ENCODE measurements at places on chromosomes 12 and 14.

DNA sequence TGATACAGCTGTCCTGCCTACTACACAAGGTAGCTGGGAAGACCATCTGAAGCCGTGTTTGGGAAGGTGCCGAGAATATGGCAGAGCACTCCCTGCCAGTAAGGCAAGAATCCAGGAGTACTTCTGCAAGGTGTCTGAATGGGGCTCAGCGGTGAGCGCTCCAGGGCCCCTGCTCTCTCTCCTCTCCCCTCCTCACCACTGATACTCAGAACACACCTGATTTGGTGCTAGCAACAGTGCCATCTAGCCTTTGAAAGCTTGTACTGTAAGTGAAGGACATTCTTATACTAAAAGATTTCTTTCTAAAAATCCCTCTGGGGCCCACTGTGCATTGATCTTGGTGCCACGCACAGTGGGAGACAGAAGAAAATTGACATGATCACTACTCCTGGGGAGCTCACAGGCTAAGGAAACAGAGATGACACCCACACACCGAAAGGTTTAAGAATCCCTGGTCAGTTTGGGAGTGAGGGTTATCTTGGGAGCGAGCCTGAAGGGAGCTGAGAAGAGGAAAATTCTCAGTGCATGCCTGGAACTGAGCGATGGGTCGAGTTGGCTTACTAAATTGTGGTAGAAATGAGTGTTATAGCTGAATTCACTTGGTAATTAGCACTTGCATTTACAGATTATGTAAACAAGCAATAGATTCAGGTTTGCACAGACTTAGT lies 216.9 kb downstream of the NTF3 start:
- DNase-seq = no peak

GRCh38 chr14:103872481-103873113 lies 25.2 kb upstream of the PPP1R13B start:
- DNase-seq = no peak

DNA sequence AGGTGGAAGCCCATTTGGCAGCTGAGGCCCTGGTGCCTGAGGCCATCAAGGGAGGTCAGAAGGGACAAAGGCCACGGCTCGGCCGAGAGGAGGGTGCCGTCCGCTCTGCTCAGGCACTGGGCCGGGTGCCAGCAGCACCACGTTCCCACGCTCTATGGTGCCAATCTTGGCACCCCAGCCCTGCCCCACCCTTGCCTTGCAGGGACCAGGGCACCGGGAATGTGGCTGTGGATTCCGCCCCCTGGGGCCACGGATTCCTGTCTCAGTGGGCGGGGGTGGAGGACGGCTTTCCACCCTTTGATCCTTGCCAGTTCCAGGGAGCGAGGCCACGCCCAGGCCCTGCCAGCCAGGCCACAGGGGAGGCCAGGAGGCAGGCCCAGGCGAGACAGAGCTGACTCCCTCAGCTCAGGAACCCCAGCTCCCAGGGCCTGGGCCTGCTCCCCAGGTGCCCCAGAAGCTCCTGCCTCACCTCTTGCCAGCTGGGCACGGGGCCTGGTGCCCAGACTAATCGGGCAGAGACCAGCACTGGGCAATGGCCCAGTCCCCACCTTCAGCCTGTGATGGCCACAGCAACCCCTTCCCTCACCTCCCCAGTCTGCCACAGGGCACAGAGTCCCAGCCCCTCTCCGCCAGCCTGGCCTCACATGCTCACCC lies 26.4 kb upstream of the GPR132 start:
- DNase-seq = no peak

DNA sequence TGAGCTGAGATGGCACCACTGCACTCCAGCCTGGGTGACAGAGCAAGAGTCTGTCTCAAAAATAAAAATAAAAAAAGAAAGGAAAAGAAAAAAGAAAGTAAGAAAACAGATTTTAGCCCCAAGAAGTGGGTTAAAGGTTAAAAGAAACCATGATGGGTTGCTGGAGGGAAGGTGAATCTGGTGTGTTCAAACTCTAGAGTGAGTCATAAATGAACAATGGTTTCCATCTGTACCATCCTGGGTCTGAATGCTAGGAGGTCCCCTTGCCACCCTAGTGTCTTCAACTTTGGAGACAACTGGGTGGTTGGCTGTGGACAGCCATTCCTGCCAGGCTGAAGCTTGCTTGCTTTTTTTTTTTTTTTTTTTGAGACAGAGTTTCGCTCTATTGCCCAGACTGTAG lies 1.6 kb upstream of the RPS26 start:
- DNase-seq = no peak

DNA sequence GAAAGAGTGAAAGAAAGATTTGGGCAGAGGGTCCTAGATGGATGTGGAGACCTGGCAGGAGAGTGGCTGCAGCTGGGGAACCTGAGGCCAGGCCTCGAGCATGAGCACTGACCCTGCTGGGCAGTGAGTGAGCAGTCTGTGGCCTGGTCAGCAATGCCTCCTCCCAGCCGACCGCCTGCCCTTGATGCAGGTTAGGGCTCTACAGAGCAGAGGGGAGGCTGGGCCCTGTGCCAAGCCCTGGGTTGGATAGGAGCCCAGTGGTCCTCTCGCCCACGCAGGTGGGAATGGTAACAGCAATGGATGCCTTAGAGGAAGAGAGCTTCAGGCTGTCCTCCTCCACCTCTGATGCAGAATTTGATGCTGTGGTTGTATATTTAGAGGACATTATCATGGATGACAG lies 59.8 kb downstream of the RAB35 start:
- no peak for DNase-seq

GRCh38 chr14:89336338-89336737 lies 80.7 kb downstream of the FOXN3 start:
- DNase-seq = no peak

DNA sequence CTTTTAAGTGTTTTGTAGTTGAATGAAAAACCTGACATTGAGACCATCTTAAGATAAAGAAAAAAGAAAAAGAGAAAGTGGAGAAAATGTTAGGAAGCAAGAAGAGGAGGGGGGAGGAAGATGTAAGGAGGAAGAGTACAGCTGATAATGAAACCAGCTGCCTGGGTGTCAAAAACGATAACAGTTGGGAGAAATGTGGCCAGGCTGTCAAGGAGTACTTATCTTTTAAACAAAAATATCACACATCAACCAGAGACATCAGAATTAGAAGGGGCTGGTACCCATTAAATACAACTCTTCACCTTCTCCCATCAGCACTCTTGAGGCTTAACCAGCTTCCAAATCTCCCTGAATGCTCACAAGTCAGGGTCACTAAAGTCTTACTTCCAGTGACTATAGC lies 4.5 kb downstream of the SLC11A2 start:
- no peak for DNase-seq

DNA sequence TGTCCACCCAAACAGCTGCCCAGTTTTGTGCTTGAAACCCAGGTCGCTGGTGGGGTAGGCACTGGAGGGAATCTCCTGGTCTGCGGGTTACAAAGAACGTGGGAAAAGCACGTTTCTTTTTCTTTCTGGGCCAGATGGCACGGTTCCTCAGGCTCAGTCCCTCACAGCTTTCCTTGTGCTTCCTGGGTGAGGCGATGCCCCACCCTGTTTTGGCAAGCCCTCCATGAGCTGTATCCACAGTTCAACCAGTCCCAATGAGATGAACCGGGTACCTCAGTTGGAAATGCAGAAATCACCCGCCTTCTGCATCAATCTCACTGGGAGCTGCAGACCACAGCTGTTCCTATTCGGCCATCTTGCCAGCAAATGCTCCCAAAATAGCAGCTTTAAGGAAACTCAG lies 51.4 kb upstream of the TMTC2 start:
- DNase-seq = no peak

GRCh38 chr12:104454997-104455396 lies 1.8 kb upstream of the CHST11 start:
- DNase-seq = no peak

- no peak for DNase-seq
Measured at GRCh38 chr12:79347866-79348265, 342.9 kb downstream of the PAWR start.

GRCh38 chr12:96445691-96446583 lies 43.4 kb upstream of the CFAP54 start:
- no peak for DNase-seq

DNA sequence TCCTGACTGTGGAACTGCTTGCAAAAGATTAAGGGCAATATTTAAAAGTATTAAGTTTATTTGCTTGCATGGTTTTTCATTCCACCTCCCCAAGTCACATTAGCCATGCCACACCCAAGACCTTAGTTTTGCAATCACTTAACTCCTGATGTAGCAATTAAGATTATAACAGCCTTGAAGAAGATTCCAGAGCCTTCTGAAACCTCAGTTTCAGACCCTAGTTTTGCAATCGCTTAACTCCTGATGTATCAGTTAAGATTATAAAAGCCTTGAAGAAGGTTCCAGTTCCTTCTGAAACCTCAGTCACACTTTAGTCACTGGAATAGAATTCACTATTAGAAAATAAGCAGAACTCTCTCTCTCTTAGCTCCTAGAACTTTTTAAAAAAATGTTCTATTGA lies 42.7 kb upstream of the DCN start:
- no peak for DNase-seq

DNA sequence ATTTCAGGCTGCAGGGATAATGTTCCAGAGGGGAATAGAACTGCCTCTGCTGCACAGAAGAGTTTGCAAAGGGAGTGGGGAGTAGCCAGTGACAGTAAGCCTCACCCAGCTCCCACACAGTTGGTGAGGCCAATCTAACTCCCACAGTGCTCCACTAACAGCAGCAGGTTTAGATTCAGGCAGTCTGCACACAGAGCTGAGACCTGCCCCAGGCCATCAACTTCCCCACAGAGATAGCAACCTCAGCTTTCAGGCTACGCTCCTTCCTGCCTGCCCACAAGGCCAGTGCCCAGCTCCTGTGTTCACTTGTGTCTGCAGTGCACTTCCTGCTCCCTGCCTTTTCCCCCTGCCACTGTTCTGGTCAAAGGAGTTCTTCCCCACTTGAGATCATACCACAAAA lies 107.5 kb downstream of the TBC1D30 start:
- no peak for DNase-seq

DNA sequence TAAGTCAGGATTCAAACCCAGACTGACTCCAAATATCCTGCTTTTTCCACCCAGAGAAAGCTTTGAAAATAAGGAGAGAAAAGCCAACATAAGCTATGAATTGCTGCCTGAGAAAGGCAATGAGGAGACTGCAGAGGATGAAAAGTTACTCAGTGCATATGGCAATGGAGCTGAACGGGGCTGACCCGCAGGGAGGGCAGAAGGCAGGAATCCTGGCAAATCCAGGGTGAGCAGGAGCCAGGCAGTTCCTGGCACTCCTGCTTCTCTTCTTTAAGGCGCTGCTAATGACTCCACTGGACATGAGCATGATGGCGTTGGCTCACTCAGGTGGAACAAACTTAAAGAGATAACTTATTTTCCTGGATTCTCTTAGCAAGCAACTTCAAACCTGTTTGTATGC lies 95.2 kb upstream of the TMCC3 start:
- no peak for DNase-seq

- no peak for DNase-seq
Measured at GRCh38 chr12:125070661-125071390, 5.6 kb downstream of the AACS start.

DNA sequence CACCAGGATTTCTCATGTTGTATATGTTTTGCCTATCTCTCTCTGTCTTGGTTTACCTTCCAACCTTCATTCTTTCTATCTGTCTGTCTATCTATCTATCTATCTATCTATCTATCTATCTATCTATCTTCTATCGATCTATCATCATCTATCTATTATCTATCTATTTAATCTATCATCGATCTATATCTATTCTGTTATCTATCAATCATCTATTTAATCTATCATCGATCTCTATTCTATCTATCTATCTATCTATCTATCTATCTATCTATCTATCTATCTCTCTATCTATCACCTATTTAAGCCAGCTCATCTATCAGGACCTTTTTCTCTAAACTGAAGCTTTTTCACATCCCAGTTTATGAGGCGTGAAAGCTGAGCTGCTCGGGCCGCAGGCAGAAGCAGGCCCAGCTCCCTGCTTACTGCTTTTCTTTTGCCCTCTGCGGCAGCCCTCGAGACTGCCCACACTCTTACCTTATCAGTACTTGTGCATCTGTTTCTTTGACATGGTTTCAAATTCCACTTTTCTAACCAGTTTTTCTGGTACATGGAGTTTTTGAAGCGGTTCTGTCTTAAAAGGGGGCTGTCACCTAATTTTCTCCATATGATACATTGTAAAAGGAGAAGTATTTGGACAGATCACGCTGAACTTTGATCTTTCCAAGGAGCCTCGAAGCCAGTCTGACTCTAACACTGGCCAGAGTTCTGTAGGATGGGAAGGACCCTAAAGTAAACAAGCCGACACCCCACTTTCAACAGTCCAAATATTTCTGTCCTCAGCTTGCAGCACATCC lies 44.4 kb upstream of the GSG1 start:
- no peak for DNase-seq

DNA sequence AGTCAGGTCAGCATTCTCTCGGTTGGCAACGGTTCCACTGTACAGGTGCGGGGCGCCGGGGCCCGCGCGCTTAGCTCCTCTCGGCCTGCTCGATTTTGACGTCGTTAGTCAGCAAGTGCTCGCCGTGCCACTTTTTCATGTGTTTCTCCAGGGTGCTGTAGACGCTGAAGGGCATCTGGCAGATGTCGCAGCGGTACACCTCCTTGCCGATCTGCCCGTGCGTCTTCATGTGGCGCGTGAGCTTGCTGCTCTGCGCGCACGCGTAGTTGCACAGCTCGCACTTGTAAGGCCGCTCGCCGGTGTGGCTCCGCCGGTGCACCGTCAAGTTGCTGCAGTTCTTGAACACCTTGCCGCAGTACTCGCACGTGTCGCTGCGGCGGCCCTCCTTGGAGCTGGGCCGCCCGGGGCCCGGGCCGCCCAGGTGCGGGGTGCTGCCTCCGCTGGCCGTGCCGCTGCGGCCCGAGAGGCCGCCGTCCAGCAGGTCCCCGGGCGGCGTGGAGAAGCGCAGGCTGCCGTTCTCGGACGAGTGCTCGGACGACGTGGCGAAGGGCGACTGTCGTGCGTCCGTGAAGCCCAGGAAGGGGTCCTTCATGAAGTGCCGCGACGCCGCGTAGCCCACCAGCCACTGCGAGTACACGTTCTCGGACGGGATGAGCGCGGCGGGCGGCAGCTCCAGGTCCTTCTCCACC lies 97.8 kb downstream of the BCL11B start:
- DNase-seq = no peak

DNA sequence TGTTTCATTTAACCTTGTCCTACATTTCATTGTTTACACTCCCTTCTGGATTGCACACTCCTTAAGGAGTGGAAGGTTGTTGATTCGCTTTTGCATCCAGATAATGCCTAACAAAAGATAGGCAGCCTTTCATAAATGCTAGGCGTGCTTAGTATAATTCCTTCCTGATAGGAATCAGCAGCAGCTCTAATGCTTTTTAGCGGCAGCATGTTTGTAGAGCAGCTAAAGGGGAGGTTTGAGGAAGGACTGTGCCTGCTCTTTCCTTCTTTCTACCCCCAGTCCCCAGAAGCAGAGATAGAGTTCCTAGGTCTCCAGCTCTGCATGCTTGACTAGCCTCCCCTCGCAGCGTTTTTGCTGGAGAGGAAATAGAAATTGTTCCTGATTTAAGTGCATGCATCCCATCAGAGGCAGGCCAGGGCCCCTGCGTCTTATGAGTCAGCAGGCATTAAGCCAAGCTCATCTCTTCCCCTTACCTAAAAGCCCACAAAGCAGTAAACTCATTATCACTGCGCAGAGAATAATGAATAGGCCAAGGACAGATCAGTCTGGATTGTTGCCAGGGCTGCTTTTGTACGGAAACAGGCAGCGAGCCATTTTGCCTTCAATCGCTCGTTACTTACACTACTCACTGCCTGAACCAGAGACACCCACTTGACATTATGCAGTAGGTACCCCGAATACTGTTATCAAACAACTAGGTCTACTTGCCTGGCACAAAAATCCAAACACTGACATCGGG lies 14.0 kb upstream of the TBPL2 start:
- no peak for DNase-seq
